ENCODE measurements at places on chromosomes 2 and 18.

- DNase-seq: no peak
Observed at GRCh38 chr2:230908092-230908594, 16.9 kb downstream of the GPR55 start.

GRCh38 chr2:158690823-158691222 is 104.3 kb upstream of the DAPL1 start:
- DNase-seq: no peak

GRCh38 chr2:179861416-179862067 is at the start of gene ZNF385B:
Gene ZNF385B (minus strand): TSS chr2:179861612.
- DNase-seq: peak; percentile 17

DNA sequence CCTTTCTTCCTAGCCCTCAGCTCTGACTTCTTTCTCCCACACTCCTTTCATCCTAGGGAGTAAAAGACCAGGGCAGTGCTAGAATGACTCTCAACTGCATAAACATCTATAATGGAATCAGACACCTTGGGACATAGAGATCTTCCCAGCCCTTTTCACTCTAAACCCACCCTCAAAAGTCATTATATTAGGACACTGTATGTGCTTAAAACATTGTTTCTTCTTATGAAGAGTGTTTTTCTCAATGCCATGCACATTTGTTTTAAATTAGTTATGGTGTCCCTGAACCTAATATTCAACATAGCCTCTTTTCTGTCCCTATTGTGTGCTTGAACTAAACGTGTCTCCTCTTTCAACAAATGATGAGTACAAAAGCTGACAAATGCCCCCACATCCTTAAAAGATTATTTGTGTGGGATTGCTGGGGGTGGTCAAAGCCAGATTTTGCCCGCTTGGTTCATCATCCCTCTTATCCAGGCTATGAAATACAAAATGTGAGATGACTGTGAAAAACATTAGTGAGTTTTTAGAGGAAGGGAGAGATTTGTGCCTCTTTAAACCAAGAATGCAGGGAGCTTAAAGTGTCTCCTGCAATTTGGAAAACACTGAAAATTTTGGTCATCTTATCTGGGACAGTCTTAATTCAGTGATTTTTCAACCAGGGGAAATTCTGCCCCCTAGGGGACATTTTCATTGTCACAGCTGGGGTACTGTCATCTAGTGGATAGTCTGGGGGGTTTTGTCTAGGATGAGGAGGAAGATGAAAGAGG is 29.0 kb downstream of the SERPINB5 start:
- DNase-seq: peak; percentile 30

- DNase-seq: no peak
Observed at GRCh38 chr2:168525020-168525419, 68.9 kb downstream of the CERS6 start.

- DNase-seq: no peak
Observed at GRCh38 chr2:9738535-9739496, 104.5 kb upstream of the TAF1B start.

GRCh38 chr2:158889135-158889853 is 79.1 kb upstream of the TANC1 start:
- no peak for DNase-seq

DNA sequence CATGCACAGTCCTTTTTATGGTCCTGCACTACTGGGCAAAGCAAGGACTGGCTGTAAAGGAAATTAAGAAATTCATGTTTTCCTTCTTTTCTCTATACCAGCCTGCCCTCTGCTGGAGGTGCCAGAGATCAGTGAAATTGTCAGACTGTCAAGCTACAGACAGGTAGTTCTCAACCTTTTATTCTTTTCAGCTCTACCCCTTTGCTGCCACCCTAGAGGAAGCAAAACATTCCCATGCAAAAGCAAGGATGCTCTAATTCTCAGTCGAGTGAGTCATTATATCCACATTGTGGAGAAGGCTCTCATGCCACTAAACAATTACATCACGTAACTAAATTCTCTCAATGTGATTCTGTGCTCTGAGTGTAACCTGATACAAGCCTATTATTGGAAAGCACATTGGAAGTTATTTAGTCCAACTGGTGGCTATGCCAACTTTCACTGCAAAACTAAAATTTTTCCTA is 25.0 kb upstream of the RAPGEF4 start:
- DNase-seq: peak; percentile 60

DNA sequence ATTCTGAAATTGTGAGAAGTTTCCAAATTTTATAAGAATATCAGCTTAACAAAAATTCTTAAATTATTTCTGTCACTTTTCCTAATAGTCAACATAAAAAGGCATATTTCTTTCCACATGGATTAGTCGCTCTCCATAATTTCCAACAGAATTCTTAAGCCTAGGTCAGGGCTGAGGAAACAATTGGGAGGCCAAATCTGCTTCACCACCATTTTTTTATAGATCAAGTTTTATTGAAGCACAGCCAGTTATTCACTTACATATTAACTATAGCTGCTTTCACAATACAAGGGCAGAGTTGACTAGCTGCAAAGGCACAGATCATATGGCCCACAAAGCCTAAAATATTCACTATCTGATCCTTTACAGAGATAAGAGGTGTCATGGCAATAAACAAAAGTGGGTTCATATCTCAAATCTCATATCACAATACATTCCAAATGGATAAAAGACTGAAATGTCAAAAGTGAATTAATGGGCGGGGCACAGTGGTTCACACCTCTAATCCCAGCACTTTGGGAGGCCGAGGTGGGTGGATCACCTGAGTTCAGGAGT is 18.7 kb downstream of the MEMO1 start:
- DNase-seq: no peak

GRCh38 chr2:131093696-131094462 is 619 bp upstream of the FAM168B start:
- peak; percentile 37 for DNase-seq

DNA sequence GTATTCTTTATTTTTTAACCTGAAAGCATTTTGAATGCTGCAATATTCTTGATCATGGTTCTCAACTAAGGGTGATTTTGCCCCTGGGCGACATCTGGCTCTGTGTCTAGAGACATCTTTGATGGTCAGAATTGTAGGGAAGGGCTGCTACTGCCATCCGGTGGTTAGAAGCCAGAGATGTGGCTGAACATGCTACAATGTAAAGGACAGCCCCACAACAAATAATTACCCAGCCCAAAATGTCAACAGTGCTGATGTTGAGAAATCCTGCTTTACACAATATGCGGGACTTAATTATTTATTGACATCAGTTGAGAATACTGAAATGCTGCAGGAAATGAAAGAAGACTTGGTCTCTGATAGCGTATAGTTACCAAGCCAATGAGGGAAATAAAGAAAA is 37.5 kb upstream of the SERPINB2 start:
- DNase-seq: peak; percentile 9

DNA sequence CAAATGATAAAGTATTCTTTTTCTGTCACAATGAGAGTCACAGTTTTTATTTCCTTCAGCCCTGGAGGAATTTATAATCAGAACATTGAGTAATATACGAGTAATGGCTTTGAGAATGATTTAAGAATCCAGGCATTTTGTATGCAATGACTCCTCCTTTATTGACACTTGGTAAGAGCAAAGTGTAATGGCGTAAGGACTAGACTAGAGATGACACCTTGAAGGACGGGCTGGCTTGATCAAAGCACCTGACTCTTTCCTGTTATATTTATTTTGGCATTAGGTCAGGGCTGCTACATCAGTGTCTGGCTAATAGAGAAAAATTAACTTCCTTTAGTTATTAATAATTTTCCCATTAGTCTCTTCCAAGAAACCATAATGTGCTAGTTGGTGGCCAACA is 482.4 kb upstream of the GCFC2 start:
- DNase-seq: no peak

DNA sequence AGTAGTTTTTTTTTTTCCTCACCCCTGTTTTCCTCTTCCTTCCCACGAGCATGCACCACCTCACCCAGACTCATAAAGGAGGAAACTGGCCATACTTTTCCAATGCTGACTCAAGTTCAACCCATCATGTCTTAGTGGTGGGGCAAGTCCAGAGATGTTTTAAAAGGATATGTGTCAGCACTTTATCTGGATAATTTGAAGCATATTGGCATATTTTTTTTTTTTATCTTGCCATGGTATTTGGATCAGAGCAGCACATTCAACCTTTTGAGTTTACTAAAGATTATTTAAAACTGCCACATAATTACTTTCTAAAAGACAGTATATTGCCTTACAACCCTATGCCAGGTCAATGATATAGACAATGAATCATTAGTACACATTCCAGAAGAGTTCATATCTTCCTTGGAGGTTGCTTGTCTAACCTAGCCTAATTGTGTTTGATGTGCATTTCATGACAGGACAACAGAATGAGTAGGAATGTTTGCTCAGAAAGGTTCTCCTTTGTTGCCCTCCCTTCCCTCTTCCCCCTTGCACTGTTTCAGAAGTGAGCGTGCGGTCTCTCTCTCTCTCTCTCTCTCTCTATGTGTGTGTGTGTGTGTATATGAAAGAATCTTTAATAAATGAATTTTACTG is 950.7 kb upstream of the FAM98A start:
- no peak for DNase-seq

- no peak for DNase-seq
Observed at GRCh38 chr2:157178874-157179273, 78.6 kb upstream of the GALNT5 start.

GRCh38 chr2:225052703-225053102 is 10.4 kb upstream of the DOCK10 start:
- DNase-seq: no peak

- DNase-seq: no peak
Observed at GRCh38 chr18:69383186-69383585, 17.5 kb upstream of the DOK6 start.

DNA sequence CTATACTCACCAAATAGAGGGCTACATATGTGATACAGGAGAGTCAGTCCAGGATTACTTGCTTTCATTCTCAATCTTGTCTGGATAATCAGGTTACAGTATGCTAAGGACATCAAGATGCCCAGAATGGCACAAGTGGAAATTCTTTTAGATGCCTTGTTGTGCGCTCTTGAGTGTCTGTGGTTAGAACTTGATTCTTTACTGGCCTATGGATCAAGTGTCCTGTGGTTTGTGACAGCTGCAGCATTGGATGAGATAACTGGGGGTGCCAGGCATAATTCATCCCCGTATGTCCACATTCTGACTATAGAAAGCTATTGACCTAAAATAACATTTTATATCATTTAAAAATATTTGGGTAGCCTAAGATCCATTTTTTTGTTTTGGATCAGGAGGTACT is 40.1 kb downstream of the CDC42EP3 start:
- DNase-seq: no peak

DNA sequence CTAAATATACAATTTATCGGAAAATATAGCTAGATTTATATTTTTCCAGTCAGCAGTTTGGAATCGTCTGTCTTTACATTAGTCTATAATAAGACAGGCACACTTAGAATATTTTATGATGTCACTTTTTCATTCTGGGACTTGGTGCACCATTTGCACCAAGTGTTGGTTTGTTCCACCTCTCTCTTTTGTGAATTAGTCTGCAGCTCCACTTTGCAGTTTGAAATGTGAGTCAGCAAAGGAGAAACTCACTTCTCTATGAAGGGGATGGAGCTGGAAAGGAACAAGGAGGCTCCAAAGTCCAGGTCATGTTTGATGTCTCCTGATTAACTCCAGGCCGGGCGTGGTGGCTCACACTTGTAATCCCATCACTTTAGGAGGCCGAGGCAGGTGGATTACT is 63.8 kb upstream of the RTN4 start:
- no peak for DNase-seq

- DNase-seq: no peak
Observed at GRCh38 chr2:124804014-124804940, 779.2 kb downstream of the CNTNAP5 start.

- no peak for DNase-seq
Observed at GRCh38 chr2:46909150-46909549, 6.5 kb downstream of the MCFD2 start.

GRCh38 chr2:205947621-205948495 is 138.1 kb downstream of the INO80D start:
- DNase-seq: peak; percentile 65

DNA sequence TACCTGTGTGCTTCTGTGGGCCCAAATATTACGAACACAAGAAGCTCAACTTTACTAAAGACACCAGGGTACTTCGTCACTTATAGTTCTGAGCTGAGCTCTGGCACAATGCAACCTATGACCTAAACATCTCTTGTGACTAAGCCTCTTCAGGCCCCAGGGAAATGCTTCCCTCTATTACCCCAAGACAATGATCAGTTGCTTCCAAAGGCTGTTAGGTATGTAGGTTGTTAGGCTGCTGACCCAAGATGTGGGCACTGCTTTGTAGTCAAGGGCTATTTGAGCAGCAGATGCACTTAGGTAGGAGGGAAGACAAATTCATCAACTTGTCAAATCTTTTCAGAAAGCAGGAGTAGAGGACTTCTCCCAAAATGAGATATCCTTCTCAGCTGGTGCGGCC is 640.1 kb downstream of the EPHA4 start:
- no peak for DNase-seq

GRCh38 chr18:10840743-10841142 is 308.6 kb downstream of the PIEZO2 start:
- DNase-seq: no peak

DNA sequence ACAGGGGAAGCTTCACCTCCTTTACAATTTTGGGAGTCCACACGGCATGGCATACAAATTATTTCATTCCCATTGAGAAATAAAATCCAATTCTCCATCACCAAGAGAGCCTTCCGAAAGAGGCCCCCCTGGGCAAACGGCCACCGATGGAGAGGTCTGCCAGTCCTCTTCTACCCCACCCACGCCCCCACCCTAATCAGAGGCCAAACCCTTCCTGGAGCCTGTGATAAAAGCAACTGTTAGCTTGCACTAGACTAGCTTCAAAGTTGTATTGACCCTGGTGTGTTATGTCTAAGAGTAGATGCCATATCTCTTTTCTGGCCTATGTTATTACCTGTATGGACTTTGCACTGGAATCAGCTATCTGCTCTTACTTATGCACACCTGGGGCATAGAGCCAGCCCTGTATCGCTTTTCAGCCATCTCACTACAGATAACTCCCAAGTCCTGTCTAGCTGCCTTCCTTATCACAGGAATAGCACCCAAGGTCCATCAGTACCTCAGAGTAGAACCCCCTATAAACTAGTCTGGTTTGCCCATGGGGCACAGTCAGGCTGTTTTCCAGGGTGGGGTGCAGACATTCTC is 58.3 kb downstream of the BCL11A start:
- no peak for DNase-seq

GRCh38 chr2:128444121-128444771 is 125.6 kb upstream of the HS6ST1 start:
- DNase-seq: no peak

DNA sequence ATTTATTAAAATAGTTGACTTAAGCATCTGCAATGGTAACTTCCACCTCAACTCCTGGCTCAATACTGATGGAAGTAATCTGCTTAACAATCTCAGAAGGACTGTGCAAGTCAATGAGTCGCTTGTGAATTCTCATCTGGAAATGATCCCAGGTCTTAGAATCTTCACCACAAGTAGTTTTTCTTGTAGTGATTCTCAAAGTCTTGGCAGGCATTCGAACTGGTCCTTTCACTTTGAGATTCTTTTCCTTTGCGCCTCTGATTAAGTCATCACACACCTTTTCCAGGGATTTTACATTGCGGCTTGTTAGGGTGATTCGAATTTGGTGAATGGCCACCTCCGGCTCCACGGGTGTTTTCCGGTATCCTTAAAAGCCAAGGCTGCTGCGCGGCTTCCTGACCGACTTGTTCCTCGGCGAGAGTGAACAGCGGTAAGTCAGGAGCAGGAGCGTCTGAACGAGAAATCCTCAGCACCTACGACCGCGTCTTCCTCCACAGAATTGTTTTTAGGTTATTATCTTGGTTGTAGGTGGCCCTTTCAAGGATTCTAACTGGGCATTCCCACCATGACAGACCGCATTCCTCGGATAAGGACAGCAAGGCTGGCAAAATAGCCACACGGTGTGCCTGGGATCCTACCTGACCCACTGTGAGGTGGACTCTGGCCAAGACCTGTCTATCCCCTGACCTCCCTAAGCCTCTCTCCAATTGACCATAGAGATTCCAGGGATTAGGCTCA is 23.8 kb upstream of the SLC20A1 start:
- DNase-seq: no peak

- DNase-seq: no peak
Observed at GRCh38 chr2:8103085-8103708, 578.7 kb upstream of the ID2 start.

All from stimulated activated CD4-positive, alpha-beta T cell treated with anti-CD3 and anti-CD28 coated beads, Interleukin-2, amount 100 ng/mL, for 24 hours (primary cell).